ENCODE measurements at places on chromosomes 11 and 22. TPM values are rescaled to one million over a fixed set of nuclear protein-coding genes. Genes with fewer than 3 reads are reported as not detected.

The BAD gene
- 35.5 TPM for total RNA-seq

The RBMXL2 gene
- total RNA-seq, result not detected

DNA sequence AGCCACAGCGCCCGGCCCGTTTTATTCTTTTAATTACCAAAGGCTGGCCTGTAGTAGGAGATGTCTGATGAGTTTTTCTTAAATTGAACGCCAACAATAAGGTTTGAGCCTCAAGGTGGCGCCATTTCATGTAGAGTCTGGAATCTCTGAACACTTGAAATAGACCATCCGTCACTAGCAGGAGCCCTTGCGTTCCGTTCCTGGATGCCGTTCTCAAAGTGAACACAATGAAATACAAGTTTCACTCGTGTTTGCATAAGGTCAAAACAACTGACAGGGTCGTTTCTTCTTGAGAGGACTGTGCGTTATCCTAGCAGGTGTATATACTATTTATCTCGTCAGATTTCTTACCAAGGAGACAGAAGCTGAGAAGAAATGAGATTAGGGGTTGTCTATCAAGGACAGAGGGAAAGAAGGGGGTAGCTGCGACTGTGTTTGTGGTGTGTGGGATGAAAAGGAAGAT, 18.7 kb upstream of the SCGB1D1 start:
- peak overlapping the region; percentile 48 for H3K4me3 ChIP-seq
- H3K27me3 ChIP-seq, result peaks cover 39% of the 10 kb centered on the region
- DNase-seq, result peak; percentile 92
- H3K36me3 ChIP-seq, result no peaks in the 10 kb centered on the region

GRCh38 chr11:18987454-18988231, 48.4 kb upstream of the MRGPRX1 start:
- H3K36me3 ChIP-seq, result no peaks in the 10 kb centered on the region
- H3K4me1 ChIP-seq, result no peaks in the 10 kb centered on the region
- no peak for DNase-seq
- H3K27me3 ChIP-seq, result peaks cover 2% of the 10 kb centered on the region

GRCh38 chr22:20580611-20581502, 73.4 kb downstream of the MED15 start:
- H3K36me3 ChIP-seq, result peaks cover 40% of the 10 kb centered on the region
- no peaks in the 10 kb centered on the region for H3K27me3 ChIP-seq
- H3K4me3 ChIP-seq, result no peak overlapping the region
- H3K27ac ChIP-seq, result no peak overlapping the region

- no peak for DNase-seq
- H3K36me3 ChIP-seq, result no peaks in the 10 kb centered on the region
- peaks cover 6% of the 10 kb centered on the region for H3K4me1 ChIP-seq
- no peak overlapping the region for H3K27ac ChIP-seq
Observed at GRCh38 chr22:38104084-38104483, 6.4 kb downstream of the BAIAP2L2 start.

- peaks cover 4% of the 10 kb centered on the region for H3K27me3 ChIP-seq
- H3K36me3 ChIP-seq, result no peaks in the 10 kb centered on the region
- no peak overlapping the region for H3K27ac ChIP-seq
- no peak overlapping the region for H3K4me3 ChIP-seq
Observed at GRCh38 chr11:105861225-105861624, 160.8 kb downstream of the MSANTD4 start.

- peaks cover 6% of the 10 kb centered on the region for H3K27me3 ChIP-seq
- no peaks in the 10 kb centered on the region for H3K36me3 ChIP-seq
- DNase-seq, result peak; percentile 58
- H3K4me1 ChIP-seq, result no peaks in the 10 kb centered on the region
- H3K27ac ChIP-seq, result no peak overlapping the region
Observed at GRCh38 chr11:102914238-102915043, 39.7 kb upstream of the MMP12 start.

DNA sequence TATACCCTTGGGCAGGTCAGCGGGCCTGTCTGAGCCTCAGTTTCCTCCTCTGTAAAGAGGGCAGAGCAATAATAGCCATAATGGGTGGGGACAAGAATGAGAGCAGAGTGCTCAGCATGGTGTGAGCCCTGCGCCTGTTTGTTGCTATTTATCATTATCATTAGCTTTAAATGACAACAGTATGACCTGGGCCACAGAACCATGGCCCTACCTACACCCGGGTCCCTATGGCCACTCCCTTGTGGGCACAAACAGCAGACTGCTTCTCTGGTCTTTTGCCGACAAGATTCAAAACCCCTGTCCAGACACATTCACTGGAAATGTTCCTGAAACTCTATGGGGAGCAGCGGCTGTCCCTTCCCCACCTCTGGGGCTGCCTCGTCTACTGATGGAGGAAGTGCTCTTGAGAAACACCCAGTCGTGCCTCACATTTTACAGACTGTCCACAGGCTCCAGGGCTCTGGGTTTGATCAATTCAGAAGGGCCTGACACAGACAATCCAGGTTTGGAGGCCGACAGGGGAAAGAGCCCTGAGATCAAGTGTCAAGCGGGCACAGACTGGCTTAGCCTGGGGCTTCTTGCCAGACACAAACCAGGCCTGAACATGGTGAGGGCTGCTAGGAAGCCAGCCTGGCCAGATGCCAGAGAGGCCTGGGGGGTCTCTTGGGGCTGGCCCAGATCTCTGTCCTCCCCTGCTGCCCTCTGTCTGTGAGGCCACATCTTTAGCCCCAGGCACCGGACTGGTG, 112.5 kb upstream of the CD82 start:
- DNase-seq, result no peak
- H3K27me3 ChIP-seq, result no peaks in the 10 kb centered on the region
- H3K36me3 ChIP-seq, result no peaks in the 10 kb centered on the region
- no peaks in the 10 kb centered on the region for H3K4me1 ChIP-seq
- H3K27ac ChIP-seq, result no peak overlapping the region
